SK-N-MC (cell line): ENCODE measurements at places on chromosomes 13 and 19.

- no peak for DNase-seq
Measured at GRCh38 chr13:95530178-95530577, 22.3 kb upstream of the CLDN10 start.

- DNase-seq: no peak
Measured at GRCh38 chr19:824885-825284, 2.8 kb upstream of the AZU1 start.

DNA sequence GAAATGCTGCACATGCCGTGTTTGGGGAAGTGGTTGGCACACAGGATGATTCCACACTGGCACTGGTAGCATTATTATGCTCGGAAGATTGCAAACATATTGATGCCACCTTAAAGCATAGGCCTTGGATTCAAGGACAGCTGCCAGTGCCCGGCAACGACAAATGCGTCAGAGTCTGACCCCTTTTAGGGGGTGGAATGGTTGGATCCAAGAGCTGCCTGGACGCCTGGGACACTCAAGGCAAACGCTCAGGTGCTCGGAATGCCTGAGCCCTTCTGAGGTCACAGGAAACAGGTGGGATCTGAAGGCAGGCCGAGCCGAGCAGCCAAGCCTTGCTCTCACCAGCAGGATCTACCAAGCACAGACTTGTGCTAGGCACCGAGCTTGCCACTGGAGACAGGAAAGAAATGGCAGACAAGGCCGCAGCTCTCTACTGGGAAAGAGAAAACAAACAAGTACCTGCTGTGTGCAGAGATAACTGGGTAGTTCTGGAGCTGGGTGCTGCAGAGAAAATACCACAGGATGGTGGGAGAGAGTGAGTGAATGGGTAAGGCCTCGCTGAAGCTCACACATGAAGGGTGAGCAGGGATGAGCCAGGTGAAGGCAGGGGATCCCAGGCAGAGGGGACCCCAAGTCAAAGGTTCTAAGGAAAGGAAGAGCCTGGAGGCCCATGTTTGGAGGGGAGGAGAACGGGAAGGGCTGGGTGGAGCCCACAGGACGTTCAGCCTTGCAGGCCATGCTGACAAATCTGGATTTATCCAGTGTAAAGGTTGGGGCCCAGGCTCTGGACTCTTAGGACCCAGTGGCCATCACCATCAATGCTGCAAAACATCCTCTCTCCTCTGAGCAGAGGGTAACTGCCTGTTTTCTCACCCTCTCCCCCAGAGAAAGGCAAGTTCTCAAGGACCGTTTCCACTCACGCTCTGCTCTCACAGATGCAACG lies 9.2 kb downstream of the RANBP3 start:
- no peak for DNase-seq

DNA sequence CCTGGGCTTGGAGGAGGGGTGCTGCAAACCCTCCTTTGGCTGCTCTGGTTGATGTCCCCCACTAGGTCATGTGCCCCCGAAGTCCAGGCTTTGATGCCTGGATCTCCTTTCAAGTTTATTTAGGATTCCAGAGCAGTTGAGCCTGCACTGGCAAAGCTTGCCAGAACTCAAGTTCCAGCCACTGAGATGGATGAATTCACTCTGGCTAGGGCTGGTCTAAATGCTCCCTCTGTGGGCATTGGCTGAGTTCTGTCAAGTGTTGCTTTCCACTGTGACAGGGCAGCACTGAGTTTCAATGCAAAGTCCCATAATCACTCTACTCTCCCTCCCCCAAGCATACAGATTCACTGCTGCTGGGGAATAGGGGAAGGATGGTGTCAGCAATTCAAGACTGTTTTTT lies 17.8 kb upstream of the LMO7 start:
- DNase-seq: no peak

DNA sequence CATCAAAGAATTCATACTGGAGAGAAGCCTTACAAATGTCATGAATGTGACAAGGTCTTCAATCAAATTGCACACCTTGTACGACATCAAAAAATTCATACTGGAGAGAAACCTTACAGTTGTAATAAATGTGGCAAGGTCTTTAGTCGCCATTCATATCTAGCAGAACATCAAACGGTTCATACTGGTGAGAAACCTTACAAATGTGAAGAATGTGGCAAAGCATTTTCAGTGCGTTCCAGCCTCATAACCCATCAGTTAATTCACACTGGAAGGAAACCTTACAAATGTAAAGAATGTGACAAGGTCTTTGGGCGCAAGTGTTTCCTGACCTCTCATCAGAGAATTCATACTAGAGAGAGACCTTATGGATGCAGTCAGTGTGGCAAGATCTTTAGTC lies 13.2 kb upstream of the ZNF534 start:
- DNase-seq: no peak

DNA sequence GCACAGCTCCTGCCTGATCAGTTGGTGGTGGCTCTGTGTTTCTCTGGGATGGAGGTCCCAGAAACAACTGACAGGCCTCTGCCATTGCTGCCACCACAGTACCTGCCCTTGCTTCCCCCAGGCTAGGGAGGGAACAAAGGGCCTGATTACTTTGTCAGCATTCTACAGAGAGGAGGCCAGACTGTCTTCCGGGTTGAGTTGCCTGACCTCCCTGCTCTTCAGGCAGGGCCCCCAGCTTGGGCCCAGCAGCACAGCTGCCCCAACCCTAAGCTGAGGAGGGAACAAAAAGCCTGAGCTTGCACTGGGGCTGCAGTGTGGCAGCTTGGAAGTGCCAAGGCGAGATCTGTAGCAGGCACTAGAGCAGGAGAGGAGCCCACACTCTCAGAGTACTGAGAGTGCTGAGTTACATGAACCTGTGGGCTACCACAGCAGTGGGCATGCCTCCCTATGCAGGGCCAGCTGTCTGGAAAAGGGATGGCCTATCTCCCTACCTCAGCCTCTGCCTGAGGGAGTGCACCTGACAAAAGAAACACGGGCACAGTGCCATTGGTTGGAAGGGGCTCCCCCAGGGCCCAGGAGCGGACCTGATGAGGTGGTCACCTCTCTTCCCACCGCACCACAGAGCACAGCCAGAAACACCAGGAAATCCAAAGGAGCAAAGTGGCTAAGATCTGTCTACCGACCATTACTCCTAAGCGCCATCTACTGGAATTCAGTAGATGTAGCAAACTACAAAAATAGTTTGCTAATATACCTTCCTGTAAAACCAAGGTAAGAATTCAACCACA lies 24.4 kb downstream of the SLC25A15 start:
- no peak for DNase-seq

DNA sequence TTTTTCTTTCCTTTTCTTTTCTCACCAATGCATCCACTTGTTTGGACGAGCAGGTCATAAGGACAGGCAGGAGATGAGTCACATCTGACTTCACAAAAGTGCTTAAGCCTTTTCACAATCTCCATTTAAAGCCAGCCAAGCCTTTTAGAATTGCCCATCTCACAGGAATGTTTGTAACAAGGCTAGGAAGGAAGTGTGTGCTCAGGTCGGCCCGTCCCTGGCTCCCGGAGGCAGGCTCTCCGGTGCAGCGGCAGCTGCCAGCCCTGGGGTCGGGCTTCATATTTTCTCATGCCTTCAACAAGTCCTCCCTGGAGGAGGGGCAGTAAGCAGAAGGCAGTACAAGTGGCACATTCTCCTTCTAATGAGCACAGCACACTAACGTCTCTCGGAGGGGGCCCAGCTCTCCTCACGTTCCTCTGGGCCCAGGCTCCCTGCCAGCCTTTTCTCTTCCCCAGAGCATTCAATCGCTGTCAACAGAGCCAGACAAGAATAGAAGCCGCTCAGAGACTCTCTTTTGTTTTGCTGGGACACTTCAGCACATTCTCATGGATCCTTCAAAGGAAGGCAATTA lies 180.5 kb downstream of the COL4A1 start:
- DNase-seq: no peak

DNA sequence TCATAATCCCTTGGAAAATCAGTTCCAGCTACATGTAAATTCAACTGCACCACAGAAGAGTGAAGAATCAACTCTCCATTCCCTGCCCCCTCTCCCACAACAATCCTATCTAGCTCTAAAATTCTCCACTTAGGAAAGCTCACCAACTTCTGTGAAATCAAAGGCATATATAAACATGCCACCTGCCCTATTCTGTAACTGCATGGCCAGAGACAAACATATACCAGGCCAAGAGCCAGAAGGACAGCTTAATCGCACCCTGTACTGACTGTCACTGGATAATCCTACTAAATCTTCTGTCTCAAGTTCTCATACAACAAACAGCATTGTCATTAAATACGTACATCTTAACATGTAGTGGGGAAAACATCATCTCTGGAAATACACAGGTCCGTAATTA lies 58.2 kb upstream of the EEF1AKMT1 start:
- no peak for DNase-seq

GRCh38 chr13:34758628-34759027 lies 183.4 kb upstream of the NBEA start:
- no peak for DNase-seq

- no peak for DNase-seq
Measured at GRCh38 chr19:39557811-39558623, 18.1 kb upstream of the EID2 start.

- DNase-seq: no peak
Measured at GRCh38 chr19:30049846-30050667, 108.0 kb downstream of the URI1 start.

GRCh38 chr13:24184882-24185281 lies 24.4 kb downstream of the SPATA13 start:
- no peak for DNase-seq

GRCh38 chr13:22189176-22190048 lies 518.5 kb downstream of the FGF9 start:
- DNase-seq: no peak

GRCh38 chr13:92573467-92574057 lies 653.0 kb upstream of the GPC6 start:
- no peak for DNase-seq

- no peak for DNase-seq
Measured at GRCh38 chr13:48573213-48574007, 40.5 kb upstream of the RCBTB2 start.

DNA sequence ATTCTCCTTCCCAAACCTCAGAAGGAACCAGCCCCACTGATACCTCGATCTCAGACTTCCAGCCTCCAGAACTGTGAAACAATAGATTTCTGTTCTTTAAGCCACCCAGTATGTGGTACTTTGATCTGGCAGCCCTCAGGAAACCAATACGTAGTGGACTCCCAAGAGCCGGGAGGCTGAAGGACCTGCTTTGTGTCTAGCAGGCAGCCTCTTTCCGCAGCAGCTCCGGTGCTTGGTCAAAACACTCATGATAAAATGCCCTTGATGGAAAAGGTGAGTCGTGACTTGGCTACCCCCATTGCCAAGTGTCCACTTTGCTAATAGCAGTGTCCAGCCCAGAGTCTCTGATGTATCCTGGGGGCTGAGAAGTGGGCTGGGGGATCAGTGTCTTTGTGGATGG lies 158.8 kb upstream of the TMTC4 start:
- no peak for DNase-seq

DNA sequence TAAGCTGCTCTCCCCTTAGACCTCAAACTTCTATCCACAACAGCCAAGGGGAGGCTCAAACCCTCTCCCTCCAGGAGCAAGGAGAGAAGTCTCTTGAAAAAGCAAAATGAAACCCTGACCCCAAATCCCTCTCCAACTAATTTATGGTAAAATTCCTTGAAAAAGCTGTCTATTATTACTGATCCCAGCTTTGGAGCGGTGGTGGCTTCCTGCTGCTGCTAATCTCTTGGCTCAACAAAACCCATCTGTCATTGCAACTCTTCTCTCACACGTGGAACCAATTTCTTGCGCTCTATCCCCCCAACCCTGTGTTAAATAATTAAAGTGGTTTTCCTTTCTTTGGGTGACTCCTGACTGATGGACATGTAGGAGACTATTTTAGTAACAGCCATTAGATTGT lies 64.1 kb upstream of the OXGR1 start:
- no peak for DNase-seq

- DNase-seq: no peak
Measured at GRCh38 chr13:36084131-36084530, 47.1 kb downstream of the DCLK1 start.

- DNase-seq: no peak
Measured at GRCh38 chr13:37106642-37107041, 1.2 kb upstream of the CSNK1A1L start.

DNA sequence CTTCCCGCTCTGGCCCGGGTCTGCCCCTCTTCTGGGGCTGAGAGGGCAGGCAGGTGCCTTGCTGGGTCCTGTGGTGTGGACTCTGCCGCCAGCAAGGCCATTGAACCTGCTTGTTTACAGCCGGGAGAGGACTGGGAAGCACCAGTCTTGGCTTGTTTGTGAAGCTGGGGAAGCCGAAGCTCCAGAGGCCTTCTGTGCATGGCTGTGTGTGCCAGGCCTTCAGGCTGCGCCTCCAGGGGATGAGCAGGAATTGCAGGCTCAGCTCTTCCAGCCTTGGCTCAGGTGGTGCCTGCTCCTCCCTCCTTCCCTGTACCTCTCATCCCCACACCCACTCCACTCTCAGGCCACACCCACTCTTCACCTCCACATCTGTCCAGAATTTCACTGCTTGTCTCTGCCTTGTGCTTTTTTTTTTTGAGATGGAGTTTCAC lies 17.5 kb downstream of the NDUFB7 start:
- no peak for DNase-seq

- no peak for DNase-seq
Measured at GRCh38 chr13:32059511-32059984, 28.0 kb downstream of the FRY start.

DNA sequence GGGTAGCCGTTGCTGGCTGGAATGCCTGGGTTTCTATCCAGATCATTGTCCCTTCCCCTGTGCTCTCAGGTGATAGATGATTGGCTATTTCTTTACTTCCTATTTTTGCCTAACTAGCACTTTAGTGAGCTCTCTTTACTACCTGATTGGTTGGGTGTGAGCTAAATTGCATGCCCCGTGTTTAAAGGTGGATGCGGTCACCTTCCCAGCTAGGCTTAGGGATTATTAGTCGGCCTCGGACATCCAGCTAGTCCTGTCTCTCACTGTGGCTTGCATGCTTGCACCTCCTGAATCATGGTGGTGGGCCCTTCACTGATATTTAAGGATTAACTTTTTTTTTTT lies 10.1 kb downstream of the TTYH1 start:
- no peak for DNase-seq

DNA sequence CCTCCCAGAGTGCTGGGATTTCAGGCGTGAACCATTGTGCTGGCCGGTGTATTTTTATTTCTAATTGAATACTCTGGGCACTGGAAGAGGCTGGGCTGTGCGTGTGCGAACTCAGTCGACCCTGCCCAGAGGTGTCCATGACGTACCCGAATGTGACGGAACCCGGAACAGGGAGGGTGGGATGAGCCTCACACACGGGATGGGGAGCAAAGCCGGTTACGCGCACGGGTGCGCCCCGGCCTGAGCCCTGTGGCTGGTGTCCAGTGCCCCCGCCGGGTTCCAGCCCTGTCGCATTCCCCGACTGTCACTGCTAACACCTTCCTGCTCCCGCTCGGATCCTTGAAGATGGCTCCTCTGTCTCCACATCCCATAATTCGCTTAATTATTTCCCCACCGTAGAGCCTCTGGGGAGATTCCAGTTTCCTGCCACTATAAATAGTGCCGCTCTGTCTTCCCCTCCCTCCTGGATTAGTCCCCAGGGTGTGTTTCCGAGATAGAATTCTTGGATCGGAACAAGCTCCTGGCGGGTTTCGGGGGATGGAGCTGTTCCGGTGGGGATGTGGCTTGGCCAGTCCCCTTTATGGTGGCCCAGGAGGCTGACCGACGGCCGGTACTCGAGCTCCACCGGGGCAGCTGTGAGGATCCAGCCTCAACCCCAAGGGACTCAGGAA lies 22.0 kb downstream of the SBNO2 start:
- DNase-seq: peak; percentile 32

- DNase-seq: no peak
Measured at GRCh38 chr19:40799558-40800338, 757 bp downstream of the EGLN2 start.

- DNase-seq: no peak
Measured at GRCh38 chr19:10158485-10158884, 36.3 kb downstream of the DNMT1 start.
